ENCODE measurements at places on chromosomes 11 and 22.

- H3K27ac ChIP-seq, result peak overlapping the region; percentile 63
- H3K4me3 ChIP-seq, result no peak overlapping the region
- H3K36me3 ChIP-seq, result peaks cover 4% of the 10 kb centered on the region
- H3K4me1 ChIP-seq, result peaks cover 56% of the 10 kb centered on the region
- peak; percentile 83 for DNase-seq
- no peaks in the 10 kb centered on the region for H3K27me3 ChIP-seq
Measured at GRCh38 chr22:23218867-23219251, 38.5 kb downstream of the BCR start.

DNA sequence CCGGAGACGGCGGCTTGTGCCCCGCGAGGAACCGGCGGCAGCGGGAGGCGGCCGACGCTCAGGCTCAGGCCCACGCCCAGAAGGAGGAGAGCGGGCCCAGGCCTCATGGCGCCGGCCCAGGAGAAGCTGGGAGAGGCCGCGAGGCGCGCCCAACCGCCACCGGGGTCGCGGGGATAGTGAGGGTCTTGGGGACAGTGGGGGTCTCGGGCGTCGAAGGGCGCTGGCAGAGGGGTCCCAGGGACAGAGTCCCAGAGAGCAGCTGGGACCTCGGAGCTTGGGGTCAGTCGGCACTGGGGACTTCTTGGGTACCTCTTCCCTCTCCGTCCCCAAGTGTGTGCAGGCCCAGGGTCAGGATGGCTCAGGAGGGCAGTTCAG is at the start of gene PKDREJ:
PKDREJ (minus strand) TSS at position 128 of the 375 bp plus-strand sequence; CDS start at position 107, 21 bp downstream.
- peak within 1 kb of the TSS; percentile 47 for H3K4me3 ChIP-seq
- DNase-seq, result no peak
- peaks cover 11% of the 10 kb centered on the region for H3K4me1 ChIP-seq
- peaks cover 50% of the 10 kb centered on the region for H3K27me3 ChIP-seq
- no peaks in the 10 kb centered on the region for H3K36me3 ChIP-seq

- no peaks in the 10 kb centered on the region for H3K4me1 ChIP-seq
- H3K27me3 ChIP-seq, result peaks cover 65% of the 10 kb centered on the region
Measured at GRCh38 chr22:45096256-45096907, 67.3 kb upstream of the NUP50 start.

- no peaks in the 10 kb centered on the region for H3K4me1 ChIP-seq
- no peaks in the 10 kb centered on the region for H3K36me3 ChIP-seq
- DNase-seq, result no peak
Measured at GRCh38 chr11:79720115-79720514, 279.3 kb upstream of the TENM4 start.

- no peak overlapping the region for H3K4me3 ChIP-seq
- H3K27ac ChIP-seq, result no peak overlapping the region
- no peaks in the 10 kb centered on the region for H3K4me1 ChIP-seq
- no peaks in the 10 kb centered on the region for H3K27me3 ChIP-seq
- no peaks in the 10 kb centered on the region for H3K36me3 ChIP-seq
Measured at GRCh38 chr22:31937341-31937740, 7.0 kb upstream of the YWHAH start.

DNA sequence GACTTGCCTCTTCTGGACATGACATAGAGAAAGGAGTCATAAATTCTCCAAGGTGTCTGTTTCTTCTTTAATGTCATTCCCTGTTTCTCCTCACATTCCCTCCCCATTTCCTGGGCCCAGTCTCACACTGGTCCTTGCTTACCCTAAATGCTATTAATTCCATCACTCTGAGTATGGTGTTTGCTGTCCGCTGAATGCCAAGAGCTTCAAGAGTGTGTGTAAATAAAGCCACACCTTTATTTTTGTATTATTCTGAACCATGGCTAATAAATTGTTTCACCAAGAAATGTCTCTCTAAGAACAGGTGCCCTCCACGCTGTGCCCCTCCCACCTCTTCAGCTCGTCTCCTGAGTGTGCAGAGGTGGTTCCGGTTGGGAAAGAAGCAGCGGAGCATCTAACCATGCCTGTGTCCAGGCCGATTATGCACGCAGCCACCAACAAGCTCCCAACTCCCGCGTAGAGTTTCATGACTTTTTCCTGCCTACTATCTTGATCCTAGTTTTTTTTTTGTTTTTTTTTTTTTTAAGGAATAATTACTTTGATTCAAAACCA is 8.6 kb downstream of the TMEM121B start:
- H3K4me3 ChIP-seq, result no peak overlapping the region
- peaks cover 17% of the 10 kb centered on the region for H3K27me3 ChIP-seq
- no peak overlapping the region for H3K27ac ChIP-seq
- peaks cover 24% of the 10 kb centered on the region for H3K36me3 ChIP-seq
- no peak for DNase-seq

- no peak overlapping the region for H3K4me3 ChIP-seq
- peaks cover 33% of the 10 kb centered on the region for H3K27me3 ChIP-seq
- H3K36me3 ChIP-seq, result no peaks in the 10 kb centered on the region
- no peak overlapping the region for H3K27ac ChIP-seq
- DNase-seq, result no peak
Measured at GRCh38 chr11:2237457-2238238, 32.7 kb downstream of the ASCL2 start.
